Effector memory CD8-positive, alpha-beta T cell (primary cell): ENCODE measurements at places on chromosomes 1 and 21.
A peak's percentile ranks its signal among the peaks of the same experiment; 100 is the strongest.

- H3K27me3 ChIP-seq = no peaks in the 10 kb centered on the region
- peaks cover 82% of the 10 kb centered on the region for H3K4me1 ChIP-seq
- DNase-seq = no peak
Observed at GRCh38 chr1:31931593-31932225, 6.5 kb downstream of the PTP4A2 start.

- H3K27ac ChIP-seq = no peak overlapping the region
- peaks cover 14% of the 10 kb centered on the region for H3K27me3 ChIP-seq
- no peak for DNase-seq
Observed at GRCh38 chr1:235960809-235961208, 94.1 kb upstream of the LYST start.

DNA sequence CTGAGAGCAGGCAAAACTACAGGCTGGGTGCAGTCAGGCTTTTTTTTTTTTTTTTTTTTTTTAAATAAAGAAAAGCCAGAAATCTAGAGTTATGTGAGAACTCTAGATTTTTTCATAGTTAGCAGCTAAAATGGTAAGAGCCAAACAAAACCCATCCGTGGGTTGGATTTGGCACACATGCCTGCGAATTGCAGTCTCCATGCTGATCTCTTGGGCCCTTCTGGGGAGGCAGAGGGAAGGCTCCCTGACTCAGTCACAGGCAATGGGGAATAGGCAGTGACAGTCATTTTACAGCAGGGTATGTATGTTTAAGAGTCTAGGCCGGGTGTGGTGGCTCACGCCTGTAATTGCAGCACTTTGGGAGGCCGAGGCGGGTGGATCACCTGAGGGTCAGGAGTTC, 2.6 kb downstream of the TXLNA start:
- H3K27ac ChIP-seq = no peak overlapping the region
- H3K27me3 ChIP-seq = no peaks in the 10 kb centered on the region
- DNase-seq = no peak

DNA sequence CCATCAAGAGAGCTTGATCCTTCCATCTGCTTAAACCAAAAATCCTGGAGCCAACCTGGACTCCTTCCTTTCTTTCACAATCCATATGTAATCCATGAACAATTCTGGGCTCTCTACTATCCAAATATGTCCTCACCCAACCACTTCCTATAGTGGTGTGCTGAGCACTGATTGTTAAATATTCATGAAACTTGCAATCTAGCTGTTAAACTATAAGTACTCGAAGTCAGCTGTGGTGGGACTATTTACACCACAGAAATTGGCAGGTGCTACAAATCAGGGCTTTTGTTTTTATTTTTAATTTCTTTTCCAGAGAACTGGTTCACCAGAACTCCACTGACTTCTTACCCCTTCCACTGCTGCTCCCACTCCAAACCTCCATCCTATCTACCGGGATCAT, 57.2 kb upstream of the KCND3 start:
- DNase-seq = no peak
- H3K27ac ChIP-seq = no peak overlapping the region
- H3K36me3 ChIP-seq = no peaks in the 10 kb centered on the region
- peaks cover 50% of the 10 kb centered on the region for H3K27me3 ChIP-seq
- H3K4me1 ChIP-seq = no peaks in the 10 kb centered on the region
- no peak overlapping the region for H3K4me3 ChIP-seq

DNA sequence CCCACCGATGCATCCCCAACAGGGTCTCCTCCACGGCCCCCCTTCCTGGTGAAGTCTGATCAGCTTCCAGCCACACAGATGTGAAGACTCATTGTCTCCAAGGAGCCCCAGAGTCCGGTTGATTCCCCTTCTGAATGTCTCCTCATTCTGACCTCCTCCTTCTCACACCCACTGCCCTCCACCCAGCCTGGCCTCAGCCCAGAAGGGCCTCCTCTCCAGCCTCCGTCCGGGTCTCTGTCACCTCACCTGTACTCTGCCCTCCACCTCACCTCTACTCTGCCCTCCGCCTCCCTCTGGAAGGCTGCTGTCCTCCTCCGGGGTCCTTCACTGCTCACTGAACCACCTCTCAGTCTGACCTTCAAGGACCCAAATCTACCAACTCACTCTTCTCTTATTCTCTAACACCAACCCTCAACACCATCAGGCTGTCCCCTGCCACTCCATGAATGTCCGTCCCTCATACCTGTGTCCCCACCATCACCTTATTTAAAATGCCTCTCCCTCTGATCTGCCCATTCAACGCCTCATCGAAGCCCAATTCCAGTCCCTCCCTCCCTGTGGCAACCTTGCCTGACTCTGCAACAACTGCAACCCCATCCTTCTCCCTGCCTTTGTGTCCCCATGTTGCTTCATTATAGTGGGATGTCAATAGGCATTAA, 201.2 kb downstream of the TOMM20 start:
- peaks cover 15% of the 10 kb centered on the region for H3K36me3 ChIP-seq
- H3K4me1 ChIP-seq = peaks cover 27% of the 10 kb centered on the region
- H3K27ac ChIP-seq = peak overlapping the region; percentile 94

GRCh38 chr1:55276671-55277376, 61.7 kb upstream of the USP24 start:
- peak overlapping the region; percentile 86 for H3K27ac ChIP-seq
- H3K4me1 ChIP-seq = peaks cover 5% of the 10 kb centered on the region
- H3K4me3 ChIP-seq = no peak overlapping the region
- DNase-seq = no peak
- peaks cover 8% of the 10 kb centered on the region for H3K27me3 ChIP-seq
- H3K36me3 ChIP-seq = no peaks in the 10 kb centered on the region

- no peaks in the 10 kb centered on the region for H3K36me3 ChIP-seq
- no peak for DNase-seq
- H3K4me3 ChIP-seq = no peak overlapping the region
- no peaks in the 10 kb centered on the region for H3K27me3 ChIP-seq
Observed at GRCh38 chr1:87108228-87108627, 193.8 kb downstream of the HS2ST1 start.

DNA sequence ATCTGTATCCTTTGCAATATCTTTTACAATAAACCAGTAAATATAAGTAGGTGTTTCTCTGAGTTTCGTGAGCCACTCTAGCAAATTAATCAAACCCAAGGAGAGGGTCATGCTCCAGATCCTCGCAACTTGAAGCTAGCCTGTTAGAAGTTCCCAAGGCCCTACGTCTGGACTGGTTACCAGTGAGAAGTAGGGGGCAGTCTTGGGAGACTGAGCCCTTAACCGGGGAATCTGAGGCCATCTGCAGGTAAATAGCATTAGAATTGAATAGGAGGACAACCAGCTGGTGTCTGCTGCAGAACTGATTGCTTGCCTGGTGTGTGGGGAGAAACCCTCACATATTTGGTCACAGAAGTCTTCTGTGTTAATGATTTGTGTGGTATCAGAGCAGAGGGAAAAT, 190.5 kb downstream of the RYR2 start:
- no peaks in the 10 kb centered on the region for H3K4me1 ChIP-seq
- H3K36me3 ChIP-seq = no peaks in the 10 kb centered on the region
- no peak overlapping the region for H3K27ac ChIP-seq

- no peaks in the 10 kb centered on the region for H3K36me3 ChIP-seq
- no peak overlapping the region for H3K4me3 ChIP-seq
- no peak for DNase-seq
- H3K4me1 ChIP-seq = peaks cover 7% of the 10 kb centered on the region
- no peak overlapping the region for H3K27ac ChIP-seq
- no peaks in the 10 kb centered on the region for H3K27me3 ChIP-seq
Observed at GRCh38 chr1:99782397-99782796, 16.0 kb upstream of the FRRS1 start.

GRCh38 chr1:54421101-54421504, 14.9 kb upstream of the SSBP3 start:
- DNase-seq = no peak
- peaks cover 12% of the 10 kb centered on the region for H3K27me3 ChIP-seq
- H3K27ac ChIP-seq = no peak overlapping the region
- peaks cover 6% of the 10 kb centered on the region for H3K4me1 ChIP-seq
- H3K4me3 ChIP-seq = no peak overlapping the region
- H3K36me3 ChIP-seq = no peaks in the 10 kb centered on the region
